ENCODE measurements at places on chromosomes 2 and 18.

DNA sequence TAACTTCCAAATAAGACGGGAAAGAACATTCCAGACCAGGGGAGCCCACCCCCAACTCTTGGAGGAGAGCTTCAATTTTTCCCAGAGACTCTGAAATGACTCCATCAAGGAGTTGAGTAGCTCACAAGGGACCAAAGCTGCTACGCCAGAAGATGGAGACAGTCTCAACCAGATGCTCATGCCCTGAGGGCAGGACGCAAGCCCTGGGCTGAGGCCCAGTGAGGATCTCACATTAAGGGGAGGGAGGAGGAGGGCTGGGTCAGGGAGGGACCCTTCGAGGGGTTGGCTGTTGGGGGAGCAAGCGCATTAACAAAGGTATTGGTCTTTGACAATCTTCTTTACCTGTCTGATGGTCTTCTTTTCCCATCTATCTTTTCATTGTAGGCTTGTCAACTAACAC, 141.3 kb upstream of the SLC1A4 start:
- no peak for DNase-seq

- peak; percentile 18 for DNase-seq
These were observed 33.6 kb downstream of the PLCL1 start for GRCh38 chr2:197838036-197838435.

GRCh38 chr2:217394510-217395351, 534.9 kb upstream of the TNP1 start:
- DNase-seq: peak; percentile 45

DNA sequence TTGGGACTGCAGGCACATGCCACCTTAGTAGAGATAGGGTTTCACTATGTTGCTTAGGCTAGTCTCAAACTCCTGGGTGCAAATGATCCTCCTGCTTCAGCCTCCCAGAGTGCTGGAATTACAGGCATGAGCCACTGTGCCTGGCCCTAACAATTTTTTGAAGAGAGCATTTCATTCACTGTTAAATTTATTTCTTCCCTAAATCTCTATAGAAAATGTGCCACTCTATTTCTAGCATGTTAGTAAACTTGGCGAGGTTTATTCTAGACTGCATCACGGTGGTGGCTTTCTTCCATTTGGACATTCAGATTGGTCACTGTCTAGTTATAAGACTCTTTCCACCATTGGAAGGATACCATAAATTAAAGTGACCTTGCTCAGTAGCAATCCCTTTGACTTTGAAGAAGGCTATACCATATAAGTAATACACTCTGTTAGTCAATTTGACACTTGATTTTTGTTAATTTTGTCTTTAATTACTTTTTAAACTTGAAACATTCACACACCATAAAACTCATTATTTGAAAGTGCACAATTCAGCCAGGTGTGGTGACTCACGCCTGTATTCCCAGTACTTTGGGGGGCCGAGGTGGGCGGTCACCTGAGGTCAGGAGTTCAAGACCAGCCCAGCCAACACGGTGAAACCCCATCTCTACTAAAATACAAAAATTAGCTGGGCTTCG, 16.2 kb downstream of the DDX1 start:
- no peak for DNase-seq

- no peak for DNase-seq
These were observed 251.0 kb upstream of the CWC22 start for GRCh38 chr2:180258041-180258537.
